GM10248 (cell line): ENCODE measurements at places on chromosomes 12 and 14.
A peak's percentile ranks its signal among the peaks of the same experiment; 100 is the strongest.

GRCh38 chr12:749751-750270 is 2.6 kb upstream of the WNK1 start:
- no peak for DNase-seq

DNA sequence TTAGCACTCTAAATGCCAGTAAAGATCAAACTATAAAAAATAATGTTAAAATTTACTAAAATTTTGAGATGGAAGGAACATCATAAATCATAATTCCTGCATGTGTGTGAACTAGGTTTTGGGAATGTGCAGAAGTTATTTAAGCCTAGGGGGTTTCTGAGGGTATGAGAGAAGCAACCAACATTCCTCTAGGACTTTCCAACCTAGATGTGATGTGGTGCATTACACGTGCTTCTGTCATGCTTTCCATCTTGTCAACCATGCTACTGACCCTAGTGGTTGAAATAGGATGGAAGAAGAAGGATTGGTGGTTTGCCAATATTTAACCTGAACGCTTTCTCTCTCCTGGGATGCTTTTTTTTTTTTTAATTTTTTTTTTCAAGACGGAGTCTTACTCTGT is 209.3 kb downstream of the AEBP2 start:
- no peak for DNase-seq

- DNase-seq: no peak
Measured at GRCh38 chr12:119720349-119720748, 52.4 kb downstream of the PRKAB1 start.

- no peak for DNase-seq
Measured at GRCh38 chr12:67107235-67107634, 161.9 kb upstream of the CAND1 start.

- DNase-seq: no peak
Measured at GRCh38 chr12:110638796-110639195, 24.9 kb downstream of the TCTN1 start.

- no peak for DNase-seq
Measured at GRCh38 chr12:131327521-131328488, 374.1 kb downstream of the ADGRD1 start.

DNA sequence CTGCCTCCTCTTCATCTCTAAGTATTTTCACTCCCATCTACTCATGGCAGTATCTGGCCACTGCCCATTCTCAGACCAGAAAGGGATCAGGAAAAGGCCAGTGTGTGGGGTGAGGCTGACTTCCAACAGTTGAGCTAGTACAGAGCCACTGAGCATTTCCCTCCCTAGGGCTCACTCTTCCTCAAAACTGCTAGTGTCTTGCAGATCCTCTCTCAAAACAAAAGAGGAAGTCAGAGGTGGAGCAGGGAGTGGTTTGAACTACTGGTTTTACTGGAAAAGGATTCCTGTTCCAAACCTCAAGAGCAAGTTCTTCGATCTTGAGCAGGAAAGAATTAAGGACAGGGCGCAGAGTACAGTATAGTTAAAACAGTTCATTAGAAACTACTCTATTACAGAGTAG is 11.7 kb upstream of the RNASE10 start:
- DNase-seq: no peak

- DNase-seq: no peak
Measured at GRCh38 chr14:92860049-92860840, 62.7 kb upstream of the CHGA start.

- DNase-seq: no peak
Measured at GRCh38 chr12:12333407-12334366, 16.4 kb downstream of the MANSC1 start.

- peak; percentile 10 for DNase-seq
Measured at GRCh38 chr12:40515041-40515816, 177.0 kb upstream of the CNTN1 start.

GRCh38 chr14:99099051-99099787 is 172.8 kb downstream of the BCL11B start:
- DNase-seq: no peak

DNA sequence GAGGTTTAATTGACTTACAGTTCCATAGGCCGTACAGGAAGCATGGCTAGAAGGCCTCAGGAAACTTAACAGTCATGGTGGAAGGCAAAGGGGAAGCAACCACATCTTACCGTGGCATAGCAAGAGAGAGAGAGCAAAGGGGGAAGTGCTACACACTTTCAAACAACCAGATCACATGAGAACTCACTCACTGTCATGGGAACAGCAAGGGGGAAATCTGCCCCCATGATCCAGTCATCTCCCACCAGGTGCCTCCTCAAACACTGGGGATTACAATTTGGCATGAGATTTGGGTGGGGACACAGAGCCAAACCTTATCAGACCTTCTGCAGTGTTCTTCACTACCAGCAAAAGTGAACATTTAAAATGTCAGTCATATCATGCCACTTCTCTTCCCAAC is 58.9 kb downstream of the USP15 start:
- no peak for DNase-seq

DNA sequence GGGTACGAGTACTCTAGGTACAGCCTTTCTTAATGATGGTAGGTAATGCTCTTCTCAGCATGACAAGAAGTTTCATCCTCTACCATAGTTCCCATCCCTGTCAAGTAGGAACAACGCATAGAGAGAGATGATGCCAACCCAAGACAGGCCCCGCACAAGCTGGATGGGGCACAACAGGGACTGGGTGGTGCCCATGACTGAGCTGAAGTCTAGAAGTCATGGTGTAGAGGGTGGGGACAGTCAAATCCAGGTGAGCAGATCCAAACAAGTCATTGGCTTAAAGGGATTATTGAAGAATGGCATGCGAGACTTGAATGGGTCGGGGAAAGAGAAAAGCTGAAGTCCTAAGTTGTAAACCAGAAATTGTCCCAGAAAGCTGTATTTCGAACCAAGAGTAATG is 84.2 kb upstream of the MDM1 start:
- DNase-seq: no peak

DNA sequence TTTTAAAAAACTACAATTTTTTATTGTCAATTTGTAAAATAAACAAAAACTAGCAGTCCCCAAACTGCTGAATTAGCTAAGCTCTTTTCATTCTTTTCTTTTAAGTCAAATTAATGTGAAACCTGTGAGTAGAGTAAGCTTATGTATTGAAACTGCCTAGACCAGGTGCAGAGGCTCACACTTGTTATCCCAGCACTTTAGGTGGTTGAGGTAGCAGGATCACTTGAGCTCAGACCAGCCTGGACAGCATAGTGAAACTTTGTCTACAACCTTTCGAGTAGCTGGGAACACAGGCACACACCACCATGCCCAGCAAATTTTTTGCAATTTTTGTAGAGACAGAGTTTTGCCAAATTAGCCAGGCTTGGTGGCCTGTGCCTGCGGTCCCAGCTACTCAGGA is 26.4 kb downstream of the SCFD1 start:
- DNase-seq: no peak

GRCh38 chr12:95577820-95578219 is 26.5 kb upstream of the USP44 start:
- no peak for DNase-seq

DNA sequence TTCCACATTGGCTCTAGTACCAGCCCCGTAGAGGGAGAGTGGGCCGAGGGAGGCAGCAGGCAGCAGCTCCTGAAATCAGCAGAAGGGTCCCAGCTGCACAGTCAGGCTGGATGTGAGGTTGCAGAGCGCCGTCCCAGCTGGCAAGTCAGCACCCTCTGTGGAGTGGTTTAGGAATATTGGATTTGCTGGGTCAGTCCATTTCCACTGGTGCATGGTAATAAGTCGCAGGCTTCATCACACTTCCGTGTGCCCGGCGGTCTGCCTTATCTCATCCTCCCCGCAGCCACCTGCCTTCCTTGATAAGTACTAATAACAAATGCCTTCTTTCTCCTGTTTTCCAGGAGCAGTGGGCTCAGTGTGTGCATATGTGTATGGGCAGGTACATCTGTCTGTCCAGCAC is 112.9 kb downstream of the TSPAN9 start:
- DNase-seq: no peak

GRCh38 chr14:98724734-98725133 is 547.3 kb downstream of the BCL11B start:
- no peak for DNase-seq

GRCh38 chr14:68616221-68616902 is 176.5 kb downstream of the ZFP36L1 start:
- no peak for DNase-seq

- no peak for DNase-seq
Measured at GRCh38 chr12:130424858-130425697, 87.4 kb downstream of the PIWIL1 start.
